T-helper 17 cell (primary cell): ENCODE measurements at places on chromosomes 13 and 19.

DNA sequence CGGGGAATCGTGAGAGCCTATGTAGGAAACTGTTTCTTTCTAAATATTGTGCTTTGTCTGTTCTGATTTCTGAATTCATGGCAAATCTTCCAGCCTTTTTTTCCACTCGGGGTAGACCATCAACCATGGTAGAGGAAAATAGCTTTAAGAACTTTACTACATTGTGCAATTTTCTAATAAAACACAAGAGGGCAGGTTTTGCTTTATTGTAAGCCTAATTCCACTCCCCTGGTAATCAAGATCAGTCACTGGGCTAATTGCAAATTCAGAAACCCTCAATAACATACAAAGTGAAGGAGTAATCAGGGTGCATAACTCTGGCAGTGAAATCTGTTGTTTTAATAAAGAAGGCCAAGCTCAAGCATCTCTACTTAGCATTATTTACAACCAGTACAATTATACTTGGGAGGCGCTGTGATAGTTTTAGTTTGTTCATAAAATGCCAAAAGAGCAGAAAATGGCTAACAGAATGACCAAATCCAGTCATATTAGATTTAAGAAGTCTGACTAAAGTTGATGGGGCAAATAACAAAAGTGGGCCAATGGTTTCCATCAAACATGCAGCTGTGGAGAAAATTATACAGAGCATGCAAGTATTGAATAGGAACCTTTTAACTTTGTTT lies 43.8 kb downstream of the DCT start:
- no peak for DNase-seq

DNA sequence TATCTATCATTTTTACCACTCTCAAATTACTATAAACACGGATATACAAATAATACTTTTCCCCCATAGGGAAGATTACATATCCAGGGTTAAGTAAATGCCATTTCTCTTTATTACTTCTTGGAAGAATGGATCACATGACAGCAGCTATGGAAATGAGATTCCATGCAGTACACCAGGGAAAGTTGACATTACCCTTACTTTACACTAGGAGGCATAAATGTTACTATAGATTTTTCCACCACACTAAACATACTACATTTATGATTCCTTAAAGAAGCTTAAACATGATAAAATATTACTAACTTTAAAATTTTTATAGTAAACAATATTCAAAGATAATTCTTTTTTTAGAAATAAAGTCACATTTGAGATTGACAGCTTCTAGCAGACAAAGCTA lies 611.4 kb downstream of the PCDH9 start:
- no peak for DNase-seq

DNA sequence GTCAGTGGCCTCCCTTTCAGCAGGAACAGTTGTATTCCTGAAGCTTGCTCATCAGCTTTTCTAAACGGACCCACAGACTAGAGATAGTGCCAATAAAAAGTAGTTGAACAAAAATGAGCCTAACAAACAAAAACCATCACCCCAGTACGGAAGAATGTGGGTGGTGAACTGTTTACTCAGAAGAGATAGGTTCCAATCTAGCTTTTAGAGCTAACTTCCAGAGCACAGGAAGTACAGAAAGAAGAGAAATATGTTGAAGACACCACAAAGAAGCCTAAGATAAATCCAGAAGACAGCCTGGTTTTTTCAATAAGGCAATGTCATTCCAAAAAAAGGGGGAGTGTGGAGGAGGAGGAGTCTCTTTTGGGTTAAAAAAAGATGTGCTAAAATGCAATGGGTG lies 2.8 kb upstream of the LMO7 start:
- DNase-seq, result no peak

DNA sequence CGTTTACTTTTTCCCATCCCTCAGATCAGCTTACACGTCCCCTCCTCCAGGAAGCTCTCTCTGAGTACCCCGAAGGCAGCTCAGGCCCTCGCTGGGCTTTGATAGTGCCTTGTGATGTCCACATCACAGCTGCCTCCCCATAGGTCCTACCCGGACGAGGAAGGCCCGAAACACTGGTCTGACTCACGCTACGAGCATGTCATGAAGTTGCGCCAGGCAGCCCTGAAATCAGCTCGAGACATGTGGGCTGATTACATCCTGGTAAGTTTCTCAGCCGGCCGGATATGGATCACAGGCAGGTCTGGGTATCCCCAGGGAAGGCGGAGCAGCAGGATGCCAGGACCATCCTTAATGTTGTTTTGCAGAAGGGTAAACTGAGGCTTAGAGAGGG lies 4.8 kb downstream of the COLGALT1 start:
- no peak for DNase-seq

- no peak for DNase-seq
These were observed 309.6 kb upstream of the TMTC4 start for GRCh38 chr13:100984085-100984705.

- no peak for DNase-seq
These were observed 9.0 kb upstream of the NMRK2 start for GRCh38 chr19:3923912-3924311.

DNA sequence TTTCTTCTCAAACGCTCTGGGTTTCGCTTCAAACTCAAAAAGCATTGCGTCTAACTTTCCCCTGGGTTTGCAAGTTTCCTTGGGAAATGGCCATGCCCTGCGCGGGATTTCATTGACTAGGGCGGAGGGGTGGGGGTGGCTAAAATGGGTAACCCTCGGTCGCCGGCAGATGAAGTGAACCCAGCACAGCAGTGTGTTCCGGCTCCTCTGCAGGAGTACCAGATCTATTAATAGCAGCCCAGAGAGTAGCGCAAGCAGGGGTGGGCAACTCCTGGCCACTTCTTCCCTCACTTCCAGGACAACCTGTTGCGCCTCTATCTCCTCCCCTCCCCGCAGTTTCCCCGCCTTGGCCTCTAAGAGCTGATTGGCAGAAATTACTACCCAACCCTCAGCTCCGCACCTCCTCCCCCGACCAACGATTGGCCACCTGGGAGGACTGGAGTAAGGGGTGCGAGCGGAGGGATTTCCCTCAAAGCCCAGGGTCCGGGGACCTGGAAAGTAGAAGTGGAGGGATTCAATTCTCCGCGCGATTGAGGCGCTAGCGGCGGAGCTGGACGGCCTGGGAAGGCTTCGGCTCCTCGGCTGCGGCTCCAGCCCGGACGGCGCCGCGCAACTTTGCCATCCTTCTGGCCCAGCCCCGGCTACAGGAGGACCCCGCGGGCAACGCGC lies at the start of gene FREM2:
FREM2 (plus strand) TSS at position 501 of the 669 bp plus-strand sequence. CDS start 268 bp downstream, outside the sequence.
- no peak for DNase-seq

GRCh38 chr19:13969897-13970296 lies 17.6 kb downstream of the DCAF15 start:
- no peak for DNase-seq

DNA sequence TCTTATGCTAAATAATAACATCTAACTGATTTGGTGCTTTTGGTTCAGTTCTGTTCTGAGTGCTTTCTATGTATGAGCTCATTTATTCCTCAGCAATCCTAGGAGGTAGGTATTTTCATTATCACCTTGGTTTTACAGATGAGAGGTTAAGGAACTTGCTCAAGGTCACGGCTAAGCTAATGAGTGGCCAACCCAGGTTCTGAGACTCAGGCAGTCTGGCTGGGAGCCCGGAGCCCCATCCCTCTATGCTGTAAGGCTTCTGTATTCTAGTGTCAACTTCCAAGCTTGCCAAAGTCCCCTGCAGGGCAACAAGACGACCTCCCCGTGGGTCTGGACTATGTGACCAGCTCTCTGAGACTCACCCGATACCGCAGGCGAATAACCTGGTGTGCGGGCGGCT lies 60.5 kb downstream of the PARP4 start:
- no peak for DNase-seq
